ENCODE measurements at places on chromosomes 13 and 19. TPM values are rescaled to one million over a fixed set of nuclear protein-coding genes. Genes with fewer than 3 reads are reported as not detected.

The ADPRHL1 gene
- total RNA-seq: 2.8 TPM

The ATP1A3 gene
- 22.9 TPM for total RNA-seq

The PODNL1 gene
- 0.14 TPM for total RNA-seq

The ZNF837 gene
- 5.0 TPM for total RNA-seq

The SIGLEC12 gene
- not detected for total RNA-seq

The NLRP5 gene
- total RNA-seq: not detected

The TEX29 gene
- 0.50 TPM for total RNA-seq

The SHC2 gene
- total RNA-seq: 45.2 TPM

DNA sequence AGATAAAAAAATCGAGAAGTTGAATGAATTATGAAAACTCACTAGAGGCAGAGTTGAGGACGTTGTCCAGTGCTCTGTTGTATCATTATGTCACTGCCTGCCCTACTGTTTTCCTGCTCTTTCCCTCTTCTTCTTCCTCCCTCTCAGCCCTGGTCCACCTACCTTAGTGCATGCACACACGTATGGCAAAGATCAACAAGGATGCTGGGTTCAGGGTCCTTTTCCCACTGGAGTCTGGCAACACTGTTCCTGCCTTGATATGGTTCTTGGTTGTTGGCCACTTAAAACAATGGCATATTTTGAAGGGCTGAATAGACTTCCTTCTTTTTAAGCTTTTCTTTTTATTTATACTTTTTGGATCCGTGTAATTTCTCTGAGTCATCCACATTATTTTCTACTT, 74.5 kb downstream of the LRCH1 start:
- no peak for DNase-seq

DNA sequence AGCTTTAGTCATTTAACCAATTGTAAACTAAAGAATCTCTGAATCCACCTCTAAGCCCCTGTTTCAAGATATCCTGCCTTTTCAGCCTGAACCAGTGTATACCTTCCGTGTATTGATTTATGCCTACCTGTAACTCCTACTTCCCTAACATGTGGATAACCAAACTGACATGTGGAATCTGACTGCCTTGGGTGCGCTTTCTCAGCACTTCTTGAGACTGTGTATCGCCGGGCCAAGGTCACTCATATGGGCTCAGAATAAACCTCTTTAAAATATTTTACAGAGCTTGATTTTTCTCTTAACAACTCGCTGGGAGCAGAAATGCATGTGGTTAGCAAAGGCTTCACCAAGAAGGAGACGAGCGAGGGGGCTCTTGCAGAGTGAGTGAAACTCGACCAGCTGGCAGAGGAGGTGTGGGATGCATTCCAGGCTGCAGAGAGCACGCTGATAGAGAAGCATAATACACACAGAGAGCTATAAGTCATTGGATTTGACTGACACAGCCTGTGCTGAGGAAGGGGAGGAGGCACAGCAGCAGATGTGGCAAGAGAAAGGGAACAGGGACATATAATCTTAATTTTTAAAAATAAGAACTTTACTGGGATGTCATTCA, 268.2 kb upstream of the MAB21L1 start:
- no peak for DNase-seq

DNA sequence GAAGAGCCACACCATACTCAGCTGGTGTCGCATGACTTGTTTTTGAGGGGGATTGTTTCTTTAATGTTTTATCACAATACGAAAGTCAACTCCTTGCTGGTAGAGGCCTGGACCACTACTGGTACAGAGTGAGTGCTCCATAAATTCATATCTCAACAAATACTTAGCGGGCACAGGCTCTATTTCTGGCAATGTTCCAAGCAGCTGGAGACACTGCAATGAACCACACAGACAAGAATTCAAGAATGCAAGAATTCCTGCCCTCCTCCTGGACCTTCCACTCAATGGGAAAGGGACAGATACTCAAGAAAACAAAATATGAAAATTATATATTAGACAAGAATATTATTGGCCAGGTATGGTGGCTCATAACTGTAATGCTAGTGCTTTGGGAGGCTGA, 5.1 kb upstream of the FXYD5 start:
- DNase-seq: no peak

DNA sequence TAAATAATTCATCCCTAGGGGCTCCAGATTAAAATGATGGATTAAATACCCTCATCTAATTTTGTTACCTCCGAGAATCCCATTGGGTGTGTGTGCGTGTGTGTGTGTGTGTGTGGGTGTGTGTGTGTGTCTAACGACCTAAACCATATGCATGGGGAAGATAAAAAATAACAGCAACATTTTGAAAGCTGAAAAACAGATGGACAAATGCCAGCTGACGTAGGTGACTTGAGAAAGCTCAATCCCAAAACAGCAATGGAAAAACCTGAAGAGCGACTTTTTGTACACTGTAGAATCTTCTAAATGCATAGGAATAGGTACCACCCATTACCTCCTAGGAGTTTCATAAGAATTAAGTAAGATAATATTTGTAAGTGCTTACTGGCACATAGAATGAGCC, 8.7 kb upstream of the RPL21 start:
- DNase-seq: no peak

DNA sequence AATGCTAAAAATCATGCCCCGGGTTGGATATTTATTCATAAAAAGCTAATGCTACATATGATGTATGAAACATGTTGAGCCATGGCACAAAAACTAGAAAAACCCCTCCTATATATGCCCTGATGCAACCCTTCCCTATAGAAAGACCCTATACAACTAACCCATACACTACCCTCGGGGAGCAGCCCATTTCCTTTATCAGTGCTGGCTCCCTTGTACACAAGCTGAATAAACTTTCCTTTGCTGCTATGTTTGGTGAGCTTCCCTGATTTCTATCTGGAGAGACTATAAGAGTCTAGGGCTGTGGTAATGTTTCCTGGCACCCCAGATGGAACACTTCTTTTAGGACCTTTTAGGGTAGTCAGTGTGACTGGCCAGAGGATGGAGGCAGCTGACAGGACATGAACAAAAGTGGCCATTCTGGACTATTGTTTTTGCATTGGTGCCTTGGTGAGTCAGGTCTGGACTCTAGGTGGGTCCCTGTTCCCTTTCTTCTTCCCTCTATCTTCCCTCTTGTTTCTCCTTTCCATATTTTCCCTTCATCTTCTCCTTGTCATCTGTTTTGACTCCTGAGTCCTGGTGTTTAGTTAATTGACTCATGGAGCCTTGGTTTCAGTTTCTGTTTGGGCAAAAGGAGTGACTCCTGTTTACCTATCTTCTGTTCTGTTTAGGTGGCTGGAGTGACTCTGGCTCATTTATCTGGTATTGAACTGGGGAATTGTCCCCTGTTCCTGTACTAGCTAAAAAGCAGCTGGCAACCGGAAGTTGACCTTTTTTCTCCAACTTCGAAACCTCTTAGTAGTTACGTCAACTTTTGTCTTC, 1321.8 kb upstream of the PCDH9 start:
- DNase-seq: no peak

- no peak for DNase-seq
These were observed 195.2 kb downstream of the LHFPL6 start for GRCh38 chr13:39407786-39408185.

DNA sequence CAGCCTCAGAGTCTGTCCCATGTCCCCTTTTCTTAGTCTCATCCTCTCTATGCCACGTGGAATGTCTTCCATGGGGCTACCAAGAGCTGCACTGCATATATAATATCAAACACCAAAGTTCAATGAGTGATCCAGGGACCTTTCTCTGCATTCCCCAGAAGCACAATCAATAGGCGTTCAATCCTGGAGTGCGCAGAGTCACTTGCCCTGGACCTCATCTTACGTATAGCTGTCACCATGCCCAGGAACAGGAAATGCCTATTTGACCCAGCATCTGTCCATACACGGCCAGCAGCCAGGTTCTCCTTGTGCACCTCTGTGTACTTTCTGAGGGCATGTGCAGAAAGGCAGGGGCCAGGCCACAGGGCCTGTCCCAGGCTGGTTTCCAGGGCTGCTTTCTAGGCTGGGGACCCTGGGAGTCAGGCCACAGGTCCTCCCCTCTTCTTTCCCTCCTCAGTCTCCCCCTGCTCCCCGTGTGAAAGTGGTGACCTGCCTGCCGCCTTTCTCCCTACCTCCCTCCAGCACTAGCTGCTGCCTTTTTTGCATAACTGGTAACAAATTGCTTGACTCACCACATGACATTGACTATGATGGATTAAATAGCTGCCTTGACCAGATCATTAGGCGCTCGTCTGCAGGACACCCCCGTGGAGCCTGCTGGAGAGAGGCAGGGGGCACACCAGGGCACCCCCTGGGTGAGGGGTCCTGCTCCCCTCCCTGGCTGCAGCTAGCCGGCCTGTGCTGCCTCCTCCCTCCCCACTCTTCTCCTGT, 222.0 kb downstream of the ZNF536 start:
- no peak for DNase-seq

GRCh38 chr13:64716936-64717335, 2513.2 kb downstream of the PCDH9 start:
- no peak for DNase-seq

GRCh38 chr19:3178973-3179738, 587 bp downstream of the S1PR4 start:
- no peak for DNase-seq

GRCh38 chr13:73970421-73971055, 163.7 kb downstream of the KLF12 start:
- DNase-seq: no peak

DNA sequence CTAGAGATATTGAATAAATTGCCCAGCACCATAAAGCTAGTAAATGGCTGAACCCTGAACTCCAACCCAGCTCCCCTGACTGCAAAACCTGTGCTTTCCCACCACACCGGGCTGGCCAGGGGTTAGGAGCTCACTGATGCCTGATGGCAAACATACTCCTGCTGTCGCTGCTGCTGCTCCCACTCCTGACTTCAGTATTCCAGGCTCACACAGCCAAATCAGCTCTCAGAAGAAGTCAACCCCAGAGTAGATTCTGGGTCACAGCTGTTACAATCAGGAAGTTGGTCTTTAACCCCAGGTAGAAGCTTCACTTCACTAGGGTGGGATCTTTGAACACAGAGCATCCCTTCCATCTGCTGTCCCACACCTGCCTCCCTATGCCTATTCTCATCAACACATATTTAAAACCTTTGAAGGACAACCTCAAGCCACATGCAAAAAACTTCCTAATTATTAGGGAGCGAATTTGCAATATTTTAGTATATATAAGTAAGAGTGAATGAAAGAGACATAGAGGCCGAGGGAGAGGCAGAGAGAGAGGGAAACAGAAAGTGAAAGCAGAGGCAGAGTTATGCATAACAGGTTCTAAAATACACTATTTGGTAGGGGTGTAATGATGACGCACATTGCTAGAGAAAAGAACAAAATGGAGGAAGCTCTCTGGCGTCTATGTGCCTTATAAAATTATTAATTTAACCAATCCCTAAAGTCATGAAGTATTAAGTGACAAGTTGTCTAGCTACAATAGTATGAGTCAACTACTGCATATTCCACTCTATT, 99.4 kb upstream of the SERP2 start:
- DNase-seq: no peak

DNA sequence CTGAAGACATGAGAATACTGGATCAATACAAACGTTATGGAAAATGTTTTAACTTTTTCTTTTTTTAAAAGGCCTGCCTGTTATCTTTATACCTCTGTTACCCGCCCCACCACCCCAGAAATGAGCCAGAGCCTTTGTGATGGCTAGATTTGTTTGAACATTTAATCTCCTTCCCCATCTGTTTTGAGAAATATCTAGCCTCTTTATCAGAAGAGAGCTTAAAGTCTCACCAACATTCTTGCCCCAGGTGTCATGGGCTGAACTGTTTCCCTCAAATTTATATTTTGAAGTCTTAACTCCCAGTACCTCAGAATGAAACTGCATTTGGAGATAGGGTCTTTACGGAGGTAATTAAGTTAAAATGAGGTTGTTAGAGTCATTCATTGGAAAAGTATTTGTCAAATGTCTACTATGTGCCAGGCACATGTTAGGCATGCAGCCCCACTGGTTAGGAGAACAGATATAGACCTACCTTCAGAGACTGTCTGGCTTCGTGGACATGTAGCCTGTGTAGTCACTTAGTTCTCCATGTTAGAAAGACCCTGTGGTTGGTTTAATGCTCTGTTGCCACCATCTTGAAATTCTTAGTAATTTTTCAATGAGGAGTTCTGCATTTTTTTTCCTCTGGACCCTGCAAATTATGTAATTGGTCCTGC, 6.3 kb upstream of the RB1 start:
- no peak for DNase-seq

DNA sequence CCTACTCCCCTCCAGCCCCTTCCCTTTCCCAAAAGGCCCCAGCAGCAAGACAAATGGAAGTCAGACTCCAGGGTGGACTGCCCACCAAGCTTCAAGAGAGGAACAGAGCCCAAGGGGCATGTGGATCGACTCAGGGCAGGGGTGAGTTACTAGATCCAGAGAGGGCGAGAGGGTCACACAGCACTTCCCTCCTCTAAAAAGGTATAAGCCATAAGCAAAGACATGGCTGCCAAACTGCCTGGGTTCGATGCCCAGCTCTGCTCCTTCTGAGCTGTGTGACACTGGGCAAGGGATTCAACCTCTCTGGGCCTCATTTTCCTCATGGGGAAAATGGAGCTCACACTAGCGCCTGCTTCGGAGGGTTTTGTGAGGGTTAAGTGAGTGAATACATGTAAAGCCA, 3.8 kb downstream of the PPP1R14A start:
- DNase-seq: no peak

GRCh38 chr13:43325636-43326035, 302.2 kb downstream of the DNAJC15 start:
- DNase-seq: no peak

GRCh38 chr13:110566171-110566570, 4.6 kb upstream of the RAB20 start:
- no peak for DNase-seq

- peak; percentile 88 for DNase-seq
These were observed at the start of gene DDX39A for GRCh38 chr19:14419106-14419813. TSS of gene DDX39A (minus strand) at chr19:14419341. CDS start at chr19:14413220, 6,121 bp downstream.

- no peak for DNase-seq
These were observed 4.8 kb upstream of the SLC8A2 start for GRCh38 chr19:47476438-47476972.

DNA sequence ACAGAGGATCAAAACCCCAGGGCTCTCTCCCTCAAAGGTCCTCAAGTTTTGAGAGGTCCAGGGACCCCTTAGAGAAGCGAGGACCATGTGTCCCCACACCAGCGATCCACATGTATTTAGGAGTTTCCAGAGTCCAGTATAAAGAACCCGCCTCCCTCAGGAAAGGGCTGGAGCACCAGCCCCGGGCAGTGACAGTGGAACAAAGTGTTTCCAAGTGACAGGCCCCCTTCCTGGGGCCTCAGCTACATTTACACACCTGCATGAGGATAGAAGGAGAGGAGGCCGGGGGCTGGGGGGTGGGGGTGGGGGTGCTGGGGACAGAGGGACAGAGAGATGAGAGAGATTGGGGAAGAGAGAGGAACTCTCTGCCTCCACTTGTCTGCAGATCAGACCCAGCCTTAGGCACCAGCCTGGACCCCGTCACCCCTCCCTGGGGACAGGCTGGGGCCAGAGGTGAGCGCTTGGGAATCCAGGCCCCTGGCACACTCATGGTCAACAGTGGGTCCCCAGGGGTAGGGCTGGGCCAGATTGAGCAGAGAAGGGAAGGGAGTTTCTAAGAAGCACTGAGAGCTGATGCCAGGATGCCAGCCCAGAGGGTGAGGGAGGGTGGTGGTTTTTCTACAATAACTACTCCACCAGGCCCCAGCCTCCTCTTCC, 802 bp downstream of the BCAM start:
- no peak for DNase-seq

Data from neural crest cell (in vitro differentiated cells).